ENCODE measurements at places on chromosomes 1 and 21. TPM values are rescaled to one million over a fixed set of nuclear protein-coding genes. Genes with fewer than 3 reads are reported as not detected.

Gene GUCA2A
- polyA plus RNA-seq, result 0.35 TPM

Gene WNT2B
- 5.9 TPM for polyA plus RNA-seq

Gene TNNI3K
- polyA plus RNA-seq, result 1.1 TPM

GRCh38 chr1:59937636-59938210, 11.2 kb upstream of the CYP2J2 start:
- DNase-seq, result no peak

DNA sequence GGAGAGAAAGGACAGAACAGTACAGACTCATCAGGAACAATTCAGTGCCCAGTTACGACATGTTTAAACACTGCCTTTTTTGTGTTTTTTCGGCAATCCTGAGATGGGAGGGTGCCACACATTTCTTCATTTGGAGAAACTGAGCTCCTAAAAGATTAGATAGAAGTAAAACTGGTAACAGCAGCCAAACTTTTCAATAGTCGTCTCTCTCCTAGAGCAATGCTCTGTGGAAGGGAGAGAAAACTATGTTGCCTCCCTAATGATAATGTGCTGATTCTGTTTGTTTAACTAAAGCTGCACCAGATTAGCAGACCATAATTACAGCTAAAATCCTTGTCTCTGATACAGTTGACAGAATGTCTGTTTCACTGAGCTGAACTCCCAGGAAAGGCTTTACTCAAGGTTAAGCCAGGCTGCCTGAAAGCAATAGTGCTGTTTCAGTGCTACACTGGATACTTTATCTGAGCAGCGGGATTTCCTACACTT, 76.2 kb upstream of the CXADR start:
- no peak for DNase-seq

- DNase-seq, result no peak
These were observed 453.0 kb downstream of the NEGR1 start for GRCh38 chr1:71829346-71829745.

DNA sequence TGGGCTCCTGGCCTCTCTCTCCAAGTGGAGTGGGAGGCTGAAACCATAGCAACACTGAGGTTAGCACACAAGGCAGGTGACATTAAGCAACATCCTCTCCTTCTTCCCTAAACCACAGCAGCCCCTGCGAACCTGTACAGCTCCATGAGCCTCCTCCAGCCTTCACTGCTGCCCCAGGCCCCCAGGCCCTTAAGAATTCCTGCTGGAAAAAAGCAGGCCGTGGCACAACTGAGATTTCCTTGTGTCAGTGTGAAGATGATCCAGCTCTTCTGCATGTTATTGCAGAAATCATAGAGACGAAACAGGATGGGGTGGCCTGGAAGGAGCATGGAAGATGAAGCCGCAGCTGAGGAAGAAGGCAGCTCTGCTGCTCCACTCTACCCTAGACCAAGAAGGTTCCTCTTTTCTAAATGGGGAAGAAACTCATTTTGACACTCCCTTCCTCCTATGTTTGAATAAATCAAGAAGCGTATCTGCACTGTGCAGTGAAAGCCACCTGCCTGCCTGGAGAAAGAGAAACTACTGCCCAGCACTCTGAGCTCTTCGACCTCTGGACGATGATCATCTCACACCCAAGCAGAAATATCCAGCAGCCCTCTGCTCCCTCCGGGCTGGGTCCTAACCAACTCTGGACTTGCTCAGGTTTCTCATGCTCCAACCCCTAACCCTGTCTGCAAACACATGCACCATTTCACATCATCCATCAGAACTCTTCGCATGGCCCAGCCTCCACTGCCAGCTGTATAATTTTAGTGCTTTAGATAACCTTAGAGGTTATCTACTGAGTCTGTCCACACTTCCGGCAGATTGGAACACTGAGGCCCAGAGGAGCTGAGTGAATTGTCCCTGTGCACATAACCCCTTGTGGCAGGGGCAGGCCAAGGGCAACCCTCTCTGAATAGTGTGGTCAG, 20.7 kb downstream of the SH3BP5L start:
- DNase-seq, result no peak

DNA sequence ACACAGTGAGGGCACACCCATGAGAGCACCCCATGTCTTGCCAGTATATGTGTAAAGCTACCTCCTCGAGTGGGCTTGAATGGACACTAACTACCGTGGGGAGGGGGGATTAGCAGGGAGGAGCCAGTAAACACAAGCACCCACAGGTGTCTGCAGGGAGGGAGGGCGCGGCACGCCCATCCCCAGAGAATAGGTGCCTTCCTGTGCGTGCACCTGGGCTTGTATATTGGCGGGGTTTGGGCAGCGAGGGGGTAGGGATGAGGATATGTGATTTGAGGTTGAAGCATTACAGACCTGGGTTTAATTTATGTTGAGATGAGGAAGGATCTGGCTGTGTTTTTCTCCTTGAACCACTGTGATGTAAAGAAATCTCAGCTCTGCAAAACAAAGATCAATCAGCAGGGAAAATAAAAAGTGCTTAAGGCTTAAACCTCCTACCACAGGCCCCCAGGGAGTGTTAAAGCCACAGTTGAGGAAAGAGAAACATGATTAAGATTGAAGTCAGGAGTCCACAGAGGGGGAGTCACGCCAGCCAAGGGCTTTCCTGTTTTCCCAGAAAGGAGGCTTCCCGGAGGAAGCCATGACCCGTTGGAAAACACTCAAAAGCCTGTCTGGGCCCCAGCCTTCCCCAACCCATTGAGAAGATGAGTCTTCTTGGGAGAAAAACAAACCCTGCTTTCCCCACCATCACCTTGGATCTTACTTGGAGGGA, 80.0 kb downstream of the CAMK2N1 start:
- no peak for DNase-seq

DNA sequence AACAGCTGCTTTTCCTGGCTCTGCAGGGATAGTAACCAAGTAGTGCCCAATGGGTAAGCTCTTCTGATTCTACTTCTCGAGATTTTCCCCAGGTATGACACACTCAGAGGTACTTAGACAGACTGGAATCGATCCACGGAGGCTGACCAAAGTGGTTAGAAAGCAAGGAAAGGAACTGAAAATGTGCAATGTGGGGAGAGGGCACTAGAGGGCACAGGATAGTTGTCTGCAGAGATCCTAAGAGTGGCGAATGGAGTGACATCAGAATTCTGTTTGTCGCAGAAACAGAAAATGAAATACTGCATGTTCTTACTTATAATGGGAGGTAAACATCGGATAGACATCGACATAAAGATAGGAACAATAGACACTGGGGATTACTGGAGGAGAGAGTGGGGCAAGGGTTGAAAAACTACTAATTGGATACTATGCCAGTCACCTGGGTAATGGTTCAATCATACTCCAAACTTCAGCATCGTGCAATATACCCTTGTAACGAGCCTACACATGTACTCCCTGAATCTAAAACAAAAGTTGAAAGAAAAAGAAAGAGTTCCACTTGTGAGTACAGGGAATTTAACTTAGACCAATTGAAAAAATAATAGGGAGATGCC, 23.3 kb downstream of the CYP2J2 start:
- DNase-seq, result no peak

DNA sequence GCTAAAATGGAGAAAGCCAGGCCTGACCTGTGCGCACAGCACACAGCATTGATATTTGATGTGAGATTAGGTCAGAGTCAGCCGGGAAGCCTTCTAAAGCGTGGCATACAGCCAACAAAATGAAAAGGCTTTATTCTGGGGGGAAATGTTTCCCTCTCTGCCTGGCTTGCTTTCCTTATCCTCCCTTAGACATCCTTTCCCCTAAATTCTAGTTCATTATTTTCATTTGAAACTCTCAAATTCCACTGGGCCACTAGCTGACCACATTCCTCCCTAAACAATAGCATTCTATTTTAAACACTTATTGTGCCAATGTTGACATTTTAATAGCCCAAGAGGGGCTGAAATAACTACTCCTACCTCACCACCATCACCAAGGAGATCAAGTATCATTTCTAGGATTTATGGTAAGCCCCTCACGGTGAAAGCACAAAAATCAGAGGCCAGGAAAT, 49.4 kb downstream of the LEPR start:
- no peak for DNase-seq

DNA sequence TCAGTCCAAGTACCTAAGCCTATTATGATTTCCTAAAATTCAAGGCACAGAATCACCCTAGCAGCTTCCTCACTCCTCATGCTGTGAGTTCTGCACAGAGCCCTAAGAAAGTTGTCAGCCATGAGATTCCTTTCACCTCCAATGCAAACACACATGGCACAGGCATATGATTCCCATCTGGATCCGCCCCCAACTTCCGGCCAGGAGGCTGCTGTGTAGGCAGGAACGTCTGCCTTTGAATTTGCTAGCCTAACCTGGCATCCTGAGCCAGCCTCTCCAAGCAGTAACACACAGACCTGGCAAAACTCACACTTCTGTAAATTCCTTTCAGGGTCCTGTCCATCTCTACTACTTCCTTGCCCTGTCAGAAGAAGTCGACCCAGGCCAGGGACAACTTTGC, 521.1 kb upstream of the BEND5 start:
- no peak for DNase-seq

DNA sequence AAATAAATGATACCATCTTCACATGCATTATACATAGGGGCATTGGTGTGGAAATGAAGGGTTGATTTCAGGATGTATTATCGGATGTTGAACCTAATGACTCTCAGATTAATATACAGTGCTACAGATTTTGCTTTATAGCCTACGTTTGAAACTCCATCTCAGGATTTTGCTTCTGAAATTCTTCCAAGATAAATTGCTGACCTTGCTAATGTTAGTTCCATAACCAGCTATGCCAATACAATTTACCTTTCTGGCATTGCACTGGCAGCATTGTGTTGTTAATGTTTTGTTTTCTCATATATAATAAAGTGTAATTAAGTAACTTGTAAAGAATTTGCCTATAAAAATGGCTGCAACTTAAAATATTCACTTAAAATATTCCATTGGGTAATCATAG, 350.1 kb downstream of the CHRM3 start:
- DNase-seq, result no peak

- no peak for DNase-seq
These were observed 118.9 kb downstream of the FASLG start for GRCh38 chr1:172777767-172778166.

GRCh38 chr1:155064832-155065429, 1.4 kb downstream of the EFNA4 start:
- DNase-seq, result no peak

GRCh38 chr1:173477286-173478093, at the start of gene PRDX6:
PRDX6 (plus strand) TSS chr1:173477335; CDS start chr1:173477398, 63 bp downstream.
- DNase-seq, result peak; percentile 88

DNA sequence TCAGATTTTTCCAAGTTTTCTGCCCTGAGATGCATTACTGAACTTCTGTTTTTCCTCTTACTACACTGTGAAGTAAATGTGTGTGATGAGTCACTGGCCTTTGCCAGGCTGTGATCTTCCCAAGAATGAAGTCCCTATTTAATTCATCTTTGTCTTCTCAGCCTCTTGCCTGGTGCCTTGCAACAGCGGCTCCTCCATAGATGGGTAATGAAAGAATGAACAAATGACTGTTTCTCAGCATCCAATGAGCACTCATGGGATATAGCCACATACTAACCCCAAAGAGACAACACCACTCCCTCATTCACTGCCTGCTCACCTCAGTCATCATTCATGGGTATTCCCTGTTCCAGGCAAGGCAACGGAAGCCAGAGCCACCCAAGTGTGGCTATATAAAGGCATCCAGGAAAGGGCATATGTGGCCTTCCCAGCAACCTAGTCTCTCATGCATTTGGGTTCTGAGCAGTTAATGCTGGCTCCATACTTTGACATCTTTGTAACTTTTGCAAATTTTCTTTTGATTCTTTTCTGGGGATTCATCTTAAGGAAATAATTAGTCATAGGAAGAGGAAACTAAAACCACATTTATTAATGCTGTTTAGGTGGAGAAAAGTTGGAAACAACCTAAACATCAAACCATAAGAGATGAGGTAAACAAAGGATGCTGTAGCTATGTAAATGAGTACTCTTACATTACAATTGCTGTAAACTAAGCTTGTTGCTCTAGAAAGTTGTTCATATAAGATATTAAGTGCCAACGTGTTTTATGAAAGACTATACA, 71.9 kb downstream of the HIVEP3 start:
- DNase-seq, result no peak

DNA sequence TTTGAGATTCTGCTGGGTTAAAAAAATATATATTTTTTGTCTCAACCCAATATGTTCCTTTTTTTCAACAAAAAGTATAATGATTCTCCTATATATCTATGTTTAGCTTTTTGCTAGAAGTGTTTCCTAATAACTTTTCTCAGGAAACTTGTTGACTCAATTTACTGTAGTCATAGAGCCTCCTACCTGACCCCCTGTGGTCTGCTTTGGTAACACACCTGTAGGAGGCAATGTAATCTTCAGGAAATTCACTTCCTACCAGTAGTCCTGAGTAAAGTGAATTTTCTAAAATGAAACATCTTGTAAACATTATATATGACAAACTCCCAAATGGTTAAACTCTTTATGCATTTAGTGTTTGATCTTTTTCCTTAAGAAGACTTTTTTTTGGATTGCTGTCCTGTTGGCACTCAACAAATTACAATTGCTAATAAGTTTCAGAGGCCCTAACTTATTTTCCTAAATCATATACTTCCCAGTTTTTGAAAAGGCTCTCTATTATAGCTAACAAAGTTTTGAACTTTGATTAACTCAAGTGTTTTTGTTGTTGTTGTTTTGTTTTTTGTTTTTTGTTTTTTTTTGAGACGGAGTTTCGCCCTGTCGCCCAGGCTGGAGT, 118.3 kb downstream of the OLFML2B start:
- DNase-seq, result no peak

All from left lung (tissue), 14 donors.